CD4-positive, alpha-beta memory T cell (primary cell): ENCODE measurements at places on chromosomes 3 and 15.

GRCh38 chr3:21779909-21780308 lies 28.9 kb upstream of the ZNF385D start:
- no peak for DNase-seq

GRCh38 chr3:14918356-14918860 lies 29.0 kb upstream of the NR2C2 start:
- no peak for DNase-seq

- DNase-seq: no peak
Observed at GRCh38 chr3:129549006-129549800, 6.2 kb downstream of the H1-8 start.

- no peak for DNase-seq
Observed at GRCh38 chr3:149575213-149575960, 82.4 kb downstream of the WWTR1 start.

DNA sequence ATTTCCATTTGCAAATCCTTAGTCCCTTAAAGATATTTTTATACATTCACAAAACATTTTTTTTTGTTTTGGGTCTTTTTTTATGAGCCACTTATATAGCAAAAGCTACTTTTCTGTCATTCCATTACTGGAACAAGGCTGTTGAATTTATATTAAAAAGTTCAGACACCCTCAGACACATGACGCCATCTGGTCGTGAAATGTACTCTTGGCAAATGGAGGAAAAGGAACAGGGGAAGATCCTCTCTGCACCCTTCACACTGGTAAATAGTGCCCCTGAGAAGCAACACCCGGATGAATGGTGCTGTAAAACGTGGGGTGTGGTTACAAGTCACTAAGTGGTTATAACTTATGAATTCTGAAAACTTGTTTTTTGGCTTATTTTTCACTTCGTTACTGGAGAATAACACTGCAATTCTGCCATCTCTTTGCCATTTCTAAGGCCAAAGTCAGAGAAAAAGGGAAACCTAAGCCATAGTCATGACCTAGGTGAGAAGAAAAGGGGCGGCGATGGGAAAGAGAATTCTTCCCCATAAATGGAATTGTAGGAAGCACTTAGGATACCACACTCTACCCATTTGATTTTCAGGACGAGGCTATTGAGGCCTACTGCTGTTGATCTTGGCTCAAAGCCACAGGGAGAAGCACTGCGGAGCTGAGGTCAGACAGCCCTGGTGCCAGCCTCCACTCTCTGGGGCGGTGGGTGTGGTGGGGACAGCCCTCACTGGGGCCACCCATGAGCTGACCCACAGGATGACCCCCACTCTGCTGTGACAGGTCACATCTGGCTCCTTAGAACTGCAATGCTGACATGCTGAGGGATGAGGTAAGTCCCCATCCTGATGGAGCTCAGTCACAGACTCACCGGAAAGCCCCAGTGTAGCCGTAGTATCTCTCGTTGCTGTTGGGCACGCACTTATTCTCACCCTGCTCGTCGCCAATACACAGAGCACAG lies 21.9 kb downstream of the LTF start:
- no peak for DNase-seq

- no peak for DNase-seq
Observed at GRCh38 chr3:131550562-131551465, 48.0 kb upstream of the MRPL3 start.

- DNase-seq: no peak
Observed at GRCh38 chr3:109570408-109570807, 233.1 kb upstream of the DPPA4 start.

GRCh38 chr3:28012830-28013229 lies 228.6 kb upstream of the CMC1 start:
- no peak for DNase-seq

- DNase-seq: no peak
Observed at GRCh38 chr15:26126070-26126469, 262.9 kb upstream of the ATP10A start.

- DNase-seq: no peak
Observed at GRCh38 chr15:97961067-97961954, 808 bp downstream of the ARRDC4 start.

- no peak for DNase-seq
Observed at GRCh38 chr3:139127101-139127500, 82.4 kb upstream of the PRR23C start.

DNA sequence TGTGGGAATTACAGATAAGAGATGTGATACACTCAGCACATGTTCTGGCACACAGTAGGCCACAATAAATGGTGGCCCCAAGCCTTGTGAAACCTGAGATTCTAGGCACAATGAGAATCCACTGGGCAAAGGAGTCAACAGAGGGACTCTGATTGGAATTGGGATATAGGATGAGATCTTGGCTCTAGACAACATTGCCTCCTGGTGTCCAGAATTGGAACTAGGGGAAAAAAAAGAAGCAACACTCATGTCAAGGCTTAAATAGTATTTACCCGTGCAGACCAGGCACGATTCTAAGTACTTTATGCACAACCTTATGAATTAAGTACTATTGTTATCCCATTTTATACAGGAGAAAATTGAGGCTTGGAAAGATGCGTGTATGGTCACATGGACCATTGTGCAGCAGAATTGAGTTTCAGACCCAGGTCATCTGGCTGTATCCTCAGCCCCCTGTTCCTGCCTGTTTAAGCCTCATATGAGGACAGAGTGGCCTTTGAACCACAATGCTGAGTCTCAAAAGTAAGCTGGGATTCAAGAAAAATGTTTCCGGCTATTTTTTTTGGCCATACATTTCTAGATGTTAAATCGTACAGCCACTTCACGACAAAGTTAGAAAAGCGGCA lies 124.8 kb downstream of the SV2B start:
- no peak for DNase-seq
